Activated CD4-positive, alpha-beta T cell treated with anti-CD3 and anti-CD28 coated beads for 36 hours (primary cell): ENCODE measurements at places on chromosomes 7 and 10.
A peak's percentile ranks its signal among the peaks of the same experiment; 100 is the strongest.

DNA sequence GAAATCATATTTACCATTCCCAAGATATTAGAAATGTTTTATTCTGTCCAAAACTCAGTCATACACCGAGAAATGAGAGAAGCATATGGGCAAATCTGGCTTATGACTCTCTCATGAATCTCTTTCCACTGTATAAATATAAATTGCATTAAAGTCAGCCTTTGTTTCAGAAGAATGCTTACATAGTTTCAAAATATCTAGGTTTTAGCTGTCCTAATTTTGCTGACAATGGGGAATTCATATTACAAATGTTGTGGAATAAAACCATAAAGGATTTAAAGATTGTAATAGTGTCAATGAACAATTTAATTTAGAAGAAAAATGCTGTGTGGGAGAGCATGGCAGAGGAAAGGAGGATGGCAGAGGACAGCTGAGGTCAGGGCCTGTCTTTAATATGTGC, 185.0 kb upstream of the THSD7A start:
- DNase-seq, result no peak

DNA sequence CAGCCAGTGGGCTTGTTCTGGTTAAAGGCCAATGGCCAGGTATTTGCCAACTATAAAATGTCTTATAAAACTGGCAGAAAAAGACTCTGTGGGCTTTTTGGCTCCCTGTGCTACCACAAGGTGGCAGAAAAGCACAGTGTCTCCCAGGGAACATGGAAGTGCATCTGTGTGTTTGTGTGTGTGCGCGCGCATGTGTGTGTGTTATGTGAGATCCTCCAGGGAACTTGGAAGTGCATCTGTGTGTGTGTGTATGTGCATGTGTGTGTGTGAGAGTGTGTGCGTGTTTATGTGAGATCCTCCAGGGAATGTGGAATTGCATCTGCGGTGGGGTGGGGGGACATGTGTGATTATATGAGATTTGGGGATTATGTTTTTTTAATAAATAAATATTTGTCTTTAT, 30.2 kb upstream of the ABI1 start:
- peak; percentile 76 for DNase-seq

DNA sequence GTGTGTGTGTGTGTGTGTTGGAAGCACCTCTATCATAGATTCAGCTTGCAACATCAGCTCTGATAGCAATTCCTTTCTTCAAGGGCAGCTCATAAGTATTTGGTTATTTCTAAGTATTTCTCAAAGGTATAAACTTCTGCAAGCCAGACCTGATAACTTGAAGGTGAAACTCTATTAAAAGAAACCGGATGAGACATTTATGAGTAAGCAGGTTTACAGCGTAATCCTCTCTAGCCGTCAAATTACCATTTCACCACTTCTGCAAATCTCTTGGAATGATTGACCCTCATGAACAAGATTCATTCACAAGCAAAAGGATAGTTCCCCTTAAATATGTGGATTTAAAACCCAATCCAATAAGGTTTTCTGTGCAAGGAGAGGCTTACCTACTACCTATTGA, 23.1 kb downstream of the PDE1C start:
- no peak for DNase-seq

DNA sequence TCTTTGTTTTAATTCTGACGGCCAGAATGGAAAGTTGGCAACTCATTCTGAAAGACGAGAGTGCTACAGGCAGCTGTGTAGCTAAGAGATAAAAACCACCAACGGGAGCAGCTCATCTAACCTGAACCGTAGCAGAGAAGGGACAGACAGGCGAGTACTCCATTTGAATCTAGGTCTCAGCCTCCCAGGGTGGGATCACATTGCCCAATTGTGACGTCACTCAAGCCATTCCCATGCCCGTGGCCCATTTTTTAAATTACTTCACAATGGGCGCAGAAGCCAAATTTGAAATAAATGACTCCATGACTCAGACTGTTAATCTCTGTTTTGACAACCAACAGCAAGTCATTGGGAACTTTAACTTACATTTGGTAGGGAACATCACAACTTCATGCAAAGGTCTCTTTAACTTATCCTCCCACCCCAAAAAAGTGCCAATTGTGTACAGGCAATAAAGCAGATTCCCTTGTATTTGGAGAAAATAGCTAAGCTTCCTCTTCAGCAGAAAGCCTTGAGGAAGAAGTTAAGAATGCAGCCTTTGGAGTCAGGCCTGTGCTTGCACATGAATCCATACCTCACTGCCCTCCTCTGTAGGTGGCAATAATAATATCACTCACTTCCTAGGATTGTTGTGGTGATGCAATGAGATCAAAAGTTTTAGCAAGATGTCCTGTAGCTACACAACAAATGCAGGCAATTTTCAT, 93.2 kb upstream of the KIF5B start:
- peak; percentile 62 for DNase-seq

DNA sequence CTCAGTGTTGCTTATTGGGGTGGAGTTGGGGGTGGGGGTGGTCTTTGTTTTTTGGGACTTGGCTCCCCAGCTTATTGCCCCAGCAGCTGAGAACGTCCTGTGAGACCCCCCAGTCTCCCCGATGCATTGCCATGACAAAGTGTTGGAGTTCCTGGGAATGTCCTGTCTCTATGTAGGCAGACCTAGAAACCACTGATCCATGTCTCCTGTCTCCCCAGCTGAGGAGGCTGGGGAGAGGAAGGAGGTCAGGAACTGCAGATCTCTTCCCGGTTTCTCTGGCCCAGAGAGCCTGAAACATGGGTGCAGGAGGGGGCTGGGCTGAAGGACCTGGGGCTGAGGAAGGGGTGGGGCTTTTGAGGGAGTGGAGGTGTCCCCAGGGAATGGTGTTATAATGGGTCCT, 80.2 kb upstream of the GTF2IRD1 start:
- no peak for DNase-seq

DNA sequence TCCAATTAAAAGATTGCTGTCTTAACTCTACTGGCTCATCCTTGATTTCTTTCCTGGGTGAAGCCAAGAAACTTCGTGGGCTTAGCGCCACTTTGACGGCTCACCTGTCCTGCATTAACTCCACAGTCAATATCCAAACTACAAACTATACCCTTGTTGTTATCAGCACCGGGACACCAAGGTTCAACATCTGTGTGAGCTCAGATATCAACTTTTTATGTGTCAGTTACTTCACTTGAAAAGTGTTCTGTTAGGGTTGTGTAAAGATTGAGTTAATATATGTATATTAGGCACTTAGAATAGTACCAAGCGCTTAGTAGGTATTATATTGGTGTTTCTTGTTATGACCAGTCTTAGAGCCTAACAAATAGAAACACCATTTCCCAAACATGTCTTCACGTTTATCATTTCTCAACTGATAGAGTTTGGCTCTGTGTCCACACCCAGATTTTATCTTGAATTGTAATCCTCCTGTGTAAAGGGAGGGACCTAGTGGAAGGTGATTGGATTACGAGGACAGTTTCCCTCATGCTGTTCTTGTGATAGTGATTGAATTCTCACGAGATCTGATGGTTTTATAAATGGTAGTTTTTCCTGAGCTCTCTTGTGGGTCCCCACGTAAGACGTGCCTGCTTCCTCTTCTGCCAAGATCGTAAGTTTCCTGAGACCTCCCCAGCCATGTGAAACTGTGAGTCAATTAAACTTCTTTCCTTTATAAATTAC, 19.0 kb upstream of the ST8SIA6 start:
- no peak for DNase-seq

- no peak for DNase-seq
These were observed 42.0 kb downstream of the PRF1 start for GRCh38 chr10:70560511-70560941.

- DNase-seq, result no peak
These were observed 208.5 kb downstream of the EBF3 start for GRCh38 chr10:129755621-129756020.

DNA sequence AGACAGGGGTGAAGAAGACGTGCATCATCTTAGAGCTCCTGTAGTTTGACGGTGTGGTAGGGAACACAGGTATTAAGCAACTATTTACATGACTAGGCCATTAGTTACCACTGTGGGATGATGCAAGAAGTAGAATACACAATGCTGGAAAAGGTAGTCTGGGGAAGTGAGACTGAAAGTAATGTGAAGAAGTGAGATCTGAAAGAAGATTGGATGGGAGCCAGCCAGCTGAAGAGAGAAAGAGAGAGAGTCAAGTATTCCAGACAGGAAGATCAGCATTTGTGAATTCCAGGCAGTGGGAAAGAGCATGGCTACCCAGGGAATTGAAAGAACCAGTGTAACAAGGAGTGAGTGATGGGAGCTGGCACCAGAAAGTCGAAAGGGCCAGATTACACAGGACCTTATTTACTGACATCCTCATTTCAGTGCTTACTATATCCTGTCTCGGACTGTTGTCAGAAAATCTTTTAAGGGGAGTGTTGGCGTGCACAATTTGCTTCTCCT, 4.0 kb upstream of the CFAP58 start:
- peak; percentile 12 for DNase-seq

GRCh38 chr10:72009425-72010081, 45.4 kb downstream of the CHST3 start:
- DNase-seq, result no peak

GRCh38 chr7:71135663-71136062, 3.7 kb downstream of the GALNT17 start:
- DNase-seq, result no peak

DNA sequence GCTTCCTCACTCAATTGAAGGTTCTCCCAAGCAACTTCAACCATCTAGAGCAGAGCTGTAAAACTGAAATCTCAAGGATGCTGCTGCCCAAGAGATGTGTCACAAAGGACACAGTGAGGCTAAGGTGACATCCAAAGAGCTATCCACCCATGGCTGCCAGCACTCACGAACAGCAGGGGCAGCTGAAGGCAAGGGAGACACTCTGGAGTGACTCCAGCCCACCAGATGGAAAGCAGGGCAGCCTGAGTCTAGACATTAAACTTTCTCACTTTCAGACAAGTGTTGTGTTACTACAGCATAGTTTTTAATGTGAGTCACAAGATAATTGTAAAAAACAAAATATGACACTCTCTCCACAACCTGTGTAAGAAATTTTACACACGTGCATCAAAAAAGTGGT, 113.5 kb downstream of the LARP4B start:
- DNase-seq, result no peak

DNA sequence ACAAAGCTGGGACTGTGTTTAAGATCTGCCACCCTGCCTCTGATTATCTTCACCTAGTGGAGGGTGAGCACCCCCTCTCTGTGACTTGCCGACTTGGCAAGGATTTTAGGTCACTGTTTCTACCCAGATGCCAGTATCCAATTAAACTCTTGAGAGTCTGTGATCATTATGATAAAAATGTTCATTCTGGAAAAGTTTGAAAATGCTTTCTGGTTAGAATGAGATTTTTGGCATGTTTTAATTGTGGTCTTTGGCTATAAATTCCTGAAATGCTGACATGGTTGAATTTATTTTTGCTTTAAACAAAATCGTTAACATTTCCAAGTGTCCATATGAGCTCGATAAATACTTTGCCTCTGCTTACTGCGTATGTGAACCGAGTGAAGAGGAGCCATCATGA, 221.4 kb downstream of the BICC1 start:
- DNase-seq, result no peak

DNA sequence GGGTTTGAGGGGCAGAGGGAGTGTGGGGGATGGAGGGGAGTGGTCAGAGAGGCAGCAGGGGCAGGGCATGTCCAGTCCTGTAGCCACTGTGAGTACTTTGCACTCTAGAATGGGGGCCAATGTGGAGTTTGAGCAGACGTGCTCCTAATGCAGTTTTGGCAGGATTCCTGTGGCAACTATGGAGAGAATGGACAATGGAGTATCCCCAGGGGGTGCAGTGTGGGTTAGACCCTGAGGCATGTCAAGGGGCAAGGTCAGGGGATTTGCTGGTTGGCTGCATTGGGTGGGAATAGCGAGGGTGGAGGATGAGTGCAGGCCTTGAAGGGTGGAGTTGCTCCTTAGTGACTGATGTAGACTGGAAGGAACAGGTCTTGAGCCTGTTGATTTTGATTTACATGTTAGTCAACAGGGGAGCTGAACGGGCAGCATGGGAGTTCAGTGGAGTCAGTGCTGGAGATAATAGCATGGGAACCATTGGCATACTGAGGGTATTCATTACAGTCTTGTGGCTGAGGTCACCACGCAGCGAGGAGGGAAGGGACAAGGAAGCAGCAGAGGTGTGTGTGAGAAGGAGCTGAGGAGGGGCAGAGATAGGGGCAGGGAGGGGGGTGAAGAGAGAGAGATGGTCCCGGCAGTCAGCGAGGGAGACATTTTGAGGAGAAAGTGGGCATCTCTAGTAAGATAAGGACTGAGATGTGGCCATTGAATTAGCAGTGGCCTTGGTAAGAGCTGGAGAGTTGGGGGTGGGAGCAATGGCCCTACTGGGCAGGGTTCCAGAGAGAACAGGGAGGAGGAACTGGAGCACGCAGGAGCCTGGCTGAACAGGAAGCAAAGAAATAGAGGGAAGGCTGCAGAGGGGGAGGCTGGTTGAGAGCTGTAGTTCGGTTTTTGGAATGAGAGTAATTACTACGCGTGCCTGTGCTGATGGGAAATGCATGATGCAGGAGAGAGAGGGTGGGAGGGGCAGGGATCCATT, 112.7 kb downstream of the CCNY start:
- no peak for DNase-seq

DNA sequence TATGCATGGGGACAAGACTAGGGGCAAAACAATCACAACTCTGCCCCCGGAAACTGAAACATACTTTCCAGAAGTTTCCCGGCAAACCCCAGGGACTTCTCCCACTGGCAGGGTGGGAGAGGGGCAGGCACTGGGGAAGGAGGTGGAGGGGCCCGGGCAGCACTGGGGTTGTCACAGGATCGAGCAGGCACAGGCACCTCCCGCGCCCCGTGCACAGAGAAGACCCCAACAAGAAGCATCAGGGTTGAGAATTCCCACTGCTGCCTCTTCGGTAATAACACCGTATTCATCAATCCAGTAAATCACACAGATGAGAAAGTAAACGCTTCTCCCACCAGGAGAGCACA, 490.5 kb downstream of the PTPRN2 start:
- DNase-seq, result no peak

DNA sequence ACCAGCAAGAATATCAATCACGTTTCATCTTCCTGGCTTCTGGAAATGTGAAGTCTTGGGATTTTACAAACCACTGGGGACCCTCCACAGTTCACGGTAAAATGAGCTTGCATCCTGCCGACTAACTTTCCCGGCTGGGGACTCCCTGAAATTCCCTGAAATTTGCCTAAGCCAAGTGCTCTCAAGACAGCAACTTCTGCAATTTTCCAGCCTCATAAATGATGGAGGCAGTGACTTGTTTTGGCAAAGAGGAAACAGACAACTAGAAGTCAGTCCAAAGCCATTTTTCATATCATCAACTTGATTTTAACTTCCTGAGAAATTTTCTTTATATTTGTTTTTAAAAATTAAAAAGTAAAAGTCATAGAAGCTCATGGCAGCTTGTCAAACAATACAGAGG, 212.3 kb downstream of the FANK1 start:
- DNase-seq, result no peak

- DNase-seq, result no peak
These were observed 104.8 kb downstream of the ITIH5 start for GRCh38 chr10:7561985-7562384.

- DNase-seq, result no peak
These were observed 360.8 kb downstream of the CRPPA start for GRCh38 chr7:16060502-16060901.

DNA sequence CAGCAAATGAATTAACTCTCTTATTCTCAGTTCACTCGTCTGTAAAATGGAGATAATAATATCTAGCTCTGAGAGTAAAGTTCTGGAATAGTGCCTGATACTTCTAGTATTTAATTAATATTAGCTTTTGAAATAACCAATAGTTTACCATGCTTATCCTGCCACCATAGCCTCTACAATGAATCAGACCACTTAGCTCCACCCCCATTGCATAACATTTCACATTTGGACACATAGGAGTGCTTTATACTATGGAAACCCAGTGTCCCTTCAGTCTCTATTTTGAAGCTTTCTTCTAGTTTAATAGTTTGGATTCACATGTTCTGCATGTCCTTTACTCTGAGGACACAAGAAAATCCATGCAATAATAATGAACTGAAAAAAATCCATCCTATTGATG, 427.3 kb upstream of the C7orf33 start:
- no peak for DNase-seq
